Effector memory CD4-positive, alpha-beta T cell (primary cell): ENCODE measurements at places on chromosomes 3 and 15.

- no peak for DNase-seq
Measured at GRCh38 chr3:182618085-182618732, 175.1 kb upstream of the ATP11B start.

- DNase-seq: no peak
Measured at GRCh38 chr3:97692831-97693230, 71.7 kb upstream of the ARL6 start.

GRCh38 chr3:38564631-38565338 lies 68.6 kb downstream of the EXOG start:
- DNase-seq: no peak

GRCh38 chr15:95119041-95119610 lies 887.8 kb downstream of the MCTP2 start:
- no peak for DNase-seq

DNA sequence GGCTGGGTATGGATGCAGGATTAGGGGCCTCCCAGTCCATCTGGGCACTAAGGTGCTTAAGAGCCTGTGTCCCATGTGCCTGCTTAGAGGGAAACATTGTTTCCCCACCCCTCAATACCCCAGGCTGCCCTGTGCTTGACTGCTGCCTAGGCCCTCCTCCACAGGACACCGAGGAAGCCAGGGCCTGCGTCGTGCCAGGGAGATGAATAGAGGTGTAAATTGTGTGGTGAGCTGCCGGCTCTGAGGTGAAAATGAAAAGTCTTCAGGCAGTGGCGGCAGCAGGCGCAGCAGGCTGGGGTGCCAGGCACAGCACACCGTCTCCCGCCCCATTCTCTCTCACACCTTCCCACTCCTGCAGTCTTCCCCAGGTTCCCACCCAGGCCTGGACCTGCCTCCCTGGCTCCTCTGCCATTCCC lies 13.9 kb upstream of the GRM2 start:
- DNase-seq: no peak

DNA sequence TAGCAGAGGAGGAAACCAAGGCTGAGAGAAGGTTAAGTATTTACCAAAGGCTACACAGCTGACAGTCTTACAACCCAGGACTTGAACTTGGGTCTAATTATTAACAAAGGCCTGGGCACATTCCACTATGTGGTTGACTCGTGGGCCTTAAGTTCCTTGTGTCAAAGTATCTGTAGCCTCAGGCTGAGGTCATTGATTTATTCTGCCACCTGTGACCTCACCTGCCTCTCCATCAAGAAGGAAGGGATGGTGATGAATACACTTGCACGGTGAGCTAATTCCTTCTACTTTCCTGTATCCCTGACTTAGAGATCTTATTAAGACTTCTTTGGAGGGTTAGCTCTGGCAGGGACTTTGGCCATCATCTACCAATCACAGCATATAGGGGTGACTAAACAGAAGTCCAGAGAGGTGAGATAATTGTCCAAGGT lies 19.9 kb upstream of the LRRC58 start:
- no peak for DNase-seq

- DNase-seq: no peak
Measured at GRCh38 chr3:156010829-156011228, 109.5 kb upstream of the KCNAB1 start.

GRCh38 chr3:165464736-165465135 lies 268.6 kb upstream of the SLITRK3 start:
- no peak for DNase-seq

GRCh38 chr3:71456826-71457225 lies 126.7 kb downstream of the FOXP1 start:
- DNase-seq: no peak

GRCh38 chr15:77553257-77553656 lies 79.5 kb downstream of the LINGO1 start:
- DNase-seq: no peak

- no peak for DNase-seq
Measured at GRCh38 chr3:59142556-59142955, 92.7 kb upstream of the CFAP20DC start.

- DNase-seq: no peak
Measured at GRCh38 chr15:99096173-99096893, 8.5 kb upstream of the SYNM start.

- DNase-seq: no peak
Measured at GRCh38 chr3:53158765-53159155, 2.2 kb upstream of the PRKCD start.

- no peak for DNase-seq
Measured at GRCh38 chr3:72123908-72124441, 339.0 kb upstream of the PROK2 start.

DNA sequence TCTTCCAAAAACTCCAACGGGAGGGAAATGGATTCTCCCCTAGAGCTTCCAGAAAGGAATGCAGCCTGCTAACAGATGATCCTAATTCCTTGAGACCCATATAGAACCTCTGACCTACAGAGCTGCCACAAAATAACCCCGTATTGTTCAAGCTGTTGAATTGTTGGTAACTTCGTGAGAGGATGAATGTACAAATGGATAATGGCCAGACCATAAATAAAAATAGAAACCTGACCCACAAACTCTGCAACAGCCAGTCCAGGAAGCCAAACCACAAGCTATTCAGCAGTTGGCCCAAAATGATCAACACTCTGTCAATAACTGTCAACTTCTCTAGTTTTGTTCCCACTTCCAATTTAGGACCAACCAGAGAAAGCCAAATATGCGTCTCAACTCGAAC lies 414.0 kb upstream of the ZNF717 start:
- DNase-seq: no peak

- no peak for DNase-seq
Measured at GRCh38 chr15:34701536-34701935, 53.3 kb downstream of the GJD2 start.

DNA sequence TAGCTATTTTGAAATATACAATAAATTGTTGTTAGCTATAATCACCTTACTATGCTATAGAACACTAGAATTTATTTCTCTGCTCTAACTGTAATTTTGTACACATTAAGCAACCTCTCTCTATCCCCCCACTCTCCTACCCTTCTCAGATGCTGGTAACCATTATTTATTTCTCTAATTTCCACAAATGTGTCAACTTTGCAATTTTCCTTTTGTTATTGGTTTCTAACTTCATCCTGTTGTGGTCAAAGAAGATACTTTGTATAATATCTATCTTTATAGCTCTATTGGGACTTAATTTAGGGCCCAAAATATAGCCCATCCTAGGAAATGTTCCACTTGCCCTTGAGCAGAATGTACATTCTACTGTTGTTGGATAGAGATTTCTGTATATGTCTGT lies 229.3 kb downstream of the SATB1 start:
- DNase-seq: no peak

- DNase-seq: no peak
Measured at GRCh38 chr3:67593761-67594234, 60.6 kb downstream of the SUCLG2 start.

DNA sequence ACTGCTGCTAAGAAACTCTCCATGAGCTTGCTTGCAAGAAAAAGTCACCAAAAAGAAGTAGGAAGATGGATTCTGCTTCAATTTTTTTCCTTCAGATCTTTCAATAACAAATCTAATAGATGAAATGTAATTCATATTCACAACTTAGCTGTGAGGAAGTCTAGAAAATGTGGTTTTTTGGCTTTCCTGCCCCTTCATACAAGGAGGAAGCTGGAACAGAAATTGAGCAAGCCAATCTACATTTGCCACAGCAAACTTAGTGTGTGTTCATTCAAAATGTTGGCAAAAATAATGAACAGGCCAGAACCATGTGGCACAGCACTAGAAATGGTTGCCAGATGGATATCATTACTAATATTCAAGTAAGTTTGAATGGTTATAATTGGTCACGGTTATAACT lies 93.2 kb upstream of the NEDD4 start:
- no peak for DNase-seq

DNA sequence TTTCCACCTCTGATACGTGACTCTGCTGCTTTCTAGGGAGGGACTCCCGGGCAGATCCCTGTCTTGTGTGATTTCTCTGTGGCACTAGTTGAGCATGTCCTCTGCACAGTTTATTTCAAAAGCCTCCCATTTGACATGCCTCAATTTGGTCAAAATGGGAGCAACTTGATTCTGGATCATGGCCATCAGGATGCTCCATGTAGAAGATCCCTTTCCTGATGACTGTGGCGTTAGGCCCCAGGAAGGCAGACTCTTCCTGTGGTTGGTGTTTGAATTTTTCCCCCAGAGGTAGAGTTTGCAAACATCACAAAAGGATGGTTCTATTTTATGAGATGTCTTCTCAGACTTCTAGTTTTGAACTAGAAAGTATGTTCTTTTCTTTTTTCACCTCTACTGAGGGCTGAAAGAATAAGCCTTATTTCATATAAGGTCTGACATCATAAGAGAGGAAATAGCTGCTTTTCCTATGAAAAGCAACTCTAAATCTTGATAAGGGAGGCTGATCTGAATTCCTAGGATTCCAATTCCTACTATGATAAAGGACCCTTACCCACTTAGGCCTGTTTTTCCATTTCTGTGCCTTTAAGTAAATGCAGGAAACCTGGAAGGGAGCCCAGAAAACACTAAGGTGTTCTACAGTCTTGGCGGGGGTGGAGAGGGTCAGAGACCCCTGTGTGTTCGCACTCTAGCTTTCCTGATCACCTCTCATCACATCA lies 243.8 kb upstream of the CHRM5 start:
- no peak for DNase-seq

- no peak for DNase-seq
Measured at GRCh38 chr3:125220727-125221429, 8.3 kb upstream of the SLC12A8 start.

GRCh38 chr15:71813723-71814470 lies 3.5 kb downstream of the NR2E3 start:
- no peak for DNase-seq

DNA sequence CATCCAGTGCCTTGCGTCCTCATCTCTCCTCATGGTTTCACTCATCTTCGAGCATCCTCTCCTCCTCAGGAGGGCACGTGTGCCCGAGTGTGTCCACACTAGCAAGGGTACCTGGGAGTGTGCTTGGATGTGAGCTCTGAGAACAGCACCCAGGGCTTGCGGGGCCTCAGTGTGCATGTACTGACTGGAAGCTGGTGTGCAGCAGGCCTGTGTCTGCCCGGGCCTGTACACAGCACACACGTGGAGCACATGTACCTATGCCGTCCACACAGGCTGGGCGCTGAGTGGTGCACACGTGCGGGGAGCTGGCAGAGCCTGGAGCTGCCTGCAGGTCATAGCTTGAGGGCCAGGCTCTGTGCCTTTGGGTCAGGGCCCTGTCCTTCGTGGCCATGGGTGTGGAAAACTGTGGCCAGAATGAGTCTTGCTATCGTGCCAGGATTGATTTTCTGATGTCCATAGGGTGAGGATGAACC lies 34.9 kb downstream of the TSPAN3 start:
- no peak for DNase-seq

DNA sequence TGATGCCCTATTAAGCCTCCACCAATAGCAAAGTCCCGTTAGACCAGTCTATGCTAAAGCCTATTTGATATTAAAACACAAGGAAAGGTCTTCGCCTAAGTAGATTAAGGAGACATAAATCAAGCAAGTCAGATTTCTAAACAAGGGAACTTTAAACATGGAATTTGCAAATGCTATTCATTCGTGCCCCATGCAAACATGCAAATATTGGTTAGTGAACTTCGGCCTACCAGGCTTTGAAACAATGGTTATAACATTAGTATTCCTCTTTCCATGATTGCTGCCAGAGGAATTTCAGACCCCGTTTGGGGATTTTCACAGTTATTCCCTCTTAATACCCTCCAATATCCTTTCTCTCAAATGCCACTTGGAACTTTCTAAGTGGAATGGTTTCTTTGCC lies 36.9 kb upstream of the ZNF280D start:
- no peak for DNase-seq

DNA sequence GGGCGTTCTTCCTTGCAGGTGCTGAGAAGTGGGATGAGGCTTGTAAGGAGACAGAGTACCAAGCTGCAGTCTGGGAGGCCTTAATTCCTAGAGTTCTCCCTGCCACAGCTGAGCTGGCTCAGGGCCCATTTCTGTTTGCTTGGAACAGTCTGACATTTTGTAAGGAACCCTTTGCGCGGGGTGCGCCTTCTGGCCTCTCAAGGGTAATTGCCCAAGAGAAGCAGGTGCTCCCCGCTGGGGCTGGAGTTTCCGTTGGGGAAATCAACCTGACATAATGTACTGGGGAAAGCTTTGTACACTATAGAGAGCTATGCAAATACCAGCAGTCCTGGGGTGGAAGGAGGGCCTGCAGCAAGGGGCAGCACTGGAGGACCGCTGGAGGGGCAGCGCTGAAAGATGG lies 83.6 kb downstream of the HMG20A start:
- DNase-seq: no peak

DNA sequence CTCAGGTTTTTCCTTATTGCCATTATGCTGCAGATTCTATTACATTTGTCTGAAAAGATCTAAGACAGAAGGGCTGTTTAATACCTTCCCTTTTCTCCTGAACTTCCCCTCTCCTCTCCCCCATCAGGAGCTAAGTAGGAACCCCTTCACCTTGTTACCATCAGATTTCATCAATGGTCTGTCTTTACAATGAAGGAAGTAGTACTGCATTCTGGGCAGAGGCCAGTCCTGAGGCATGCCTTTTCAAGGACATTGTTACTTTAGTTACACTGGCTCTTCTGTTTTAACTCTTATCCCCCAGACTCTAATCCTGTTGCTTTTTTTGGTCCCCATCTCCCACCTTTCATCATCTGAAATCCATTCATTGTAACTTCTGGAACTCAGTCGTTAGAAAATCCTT lies 8.1 kb downstream of the CTNNB1 start:
- no peak for DNase-seq

DNA sequence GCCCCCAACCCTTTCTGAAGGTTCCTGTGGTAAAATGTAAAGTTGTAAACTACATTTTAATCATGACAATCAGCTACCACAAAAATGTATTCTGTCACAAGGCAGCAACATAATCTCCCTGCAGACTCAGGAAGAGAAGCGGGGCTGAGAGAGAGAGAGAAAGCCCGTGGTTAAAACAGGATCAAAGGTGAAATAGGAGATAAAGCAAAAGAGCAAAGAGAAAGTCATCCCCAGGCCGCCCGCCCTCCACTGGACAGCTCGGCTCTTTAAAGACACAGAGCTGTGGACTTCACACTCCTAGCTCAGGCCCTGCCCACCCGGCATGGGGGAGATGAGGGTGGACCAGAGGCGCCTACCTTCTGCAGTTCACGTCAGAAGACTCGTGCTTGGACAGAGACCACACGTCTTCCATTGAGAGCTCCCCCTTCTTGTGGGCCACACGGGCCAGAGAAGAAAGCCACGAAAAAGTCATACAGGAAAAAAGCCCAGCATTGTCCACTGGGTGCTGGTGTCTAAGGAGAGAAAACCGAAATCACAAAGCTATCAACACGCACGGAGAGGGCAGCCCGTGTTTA lies 29.4 kb downstream of the ABCC5 start:
- no peak for DNase-seq

DNA sequence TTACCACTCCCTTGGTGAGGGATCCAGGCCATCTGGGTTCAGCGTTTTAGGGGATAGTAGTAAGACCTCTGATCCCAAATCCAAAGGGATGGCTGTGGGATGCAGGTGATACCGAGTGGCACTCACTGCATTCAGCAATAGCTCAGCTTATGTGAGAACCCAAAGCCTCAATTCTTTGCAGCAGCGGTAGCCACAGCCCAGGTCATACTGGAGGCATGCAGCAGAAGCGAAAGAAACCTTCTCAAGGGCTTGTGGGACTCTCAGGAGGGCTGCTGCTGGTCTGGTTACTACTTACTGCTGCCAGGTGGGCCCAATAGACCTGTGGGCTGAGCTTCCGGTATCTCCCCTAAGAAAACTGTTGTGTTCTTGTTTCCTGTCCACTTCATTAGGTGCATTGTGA lies 38.0 kb downstream of the CHCHD6 start:
- DNase-seq: no peak

GRCh38 chr15:49686599-49686998 lies 65.8 kb downstream of the DTWD1 start:
- no peak for DNase-seq
